ENCODE measurements at places on chromosomes 6 and 20.

GRCh38 chr20:35319871-35320197 is 27.6 kb upstream of the FAM83C start:
- DNase-seq: no peak

GRCh38 chr20:46720019-46720418 is 10.6 kb downstream of the SLC2A10 start:
- DNase-seq: no peak

DNA sequence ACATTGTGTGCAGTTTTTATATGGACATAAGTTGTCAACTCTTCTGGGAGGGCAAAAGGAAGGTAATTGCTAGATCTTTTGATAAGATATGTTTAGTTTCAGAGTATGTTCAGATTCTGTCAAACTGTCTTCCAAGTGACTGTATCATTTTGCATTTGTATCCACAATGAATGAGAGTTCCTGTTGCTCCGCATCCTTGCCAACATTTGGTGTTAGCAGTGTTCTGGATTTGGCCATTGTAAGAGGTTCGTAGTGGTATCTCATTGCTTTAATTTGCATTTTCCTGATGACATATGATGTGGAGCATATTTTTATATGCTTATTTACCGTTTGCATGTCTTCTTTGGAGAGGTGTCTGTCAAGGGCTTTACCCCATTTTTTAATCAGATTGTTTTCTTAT is 150.2 kb downstream of the CDKAL1 start:
- no peak for DNase-seq

DNA sequence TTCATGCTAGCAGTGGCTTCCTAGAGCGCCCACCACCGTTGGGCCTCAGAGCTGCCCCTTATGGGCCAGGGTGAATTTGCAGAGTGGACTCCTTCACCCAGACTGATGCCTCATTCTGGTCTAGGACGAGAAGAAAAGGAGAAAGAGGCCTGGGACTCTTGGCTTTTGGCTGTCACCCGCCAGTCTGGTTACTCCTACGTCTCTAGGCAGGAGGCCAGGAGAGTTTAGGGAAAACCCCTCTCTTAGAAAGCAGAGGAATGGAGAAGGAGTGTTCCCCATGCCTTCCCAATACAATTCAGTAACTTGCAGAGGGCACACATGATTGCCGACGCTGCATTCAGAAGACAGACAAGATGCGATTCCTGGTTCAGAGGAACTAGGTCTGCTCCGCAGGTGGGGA is 70.1 kb downstream of the CDC5L start:
- no peak for DNase-seq

GRCh38 chr6:50097966-50098640 is 48.4 kb upstream of the DEFB112 start:
- DNase-seq: no peak

DNA sequence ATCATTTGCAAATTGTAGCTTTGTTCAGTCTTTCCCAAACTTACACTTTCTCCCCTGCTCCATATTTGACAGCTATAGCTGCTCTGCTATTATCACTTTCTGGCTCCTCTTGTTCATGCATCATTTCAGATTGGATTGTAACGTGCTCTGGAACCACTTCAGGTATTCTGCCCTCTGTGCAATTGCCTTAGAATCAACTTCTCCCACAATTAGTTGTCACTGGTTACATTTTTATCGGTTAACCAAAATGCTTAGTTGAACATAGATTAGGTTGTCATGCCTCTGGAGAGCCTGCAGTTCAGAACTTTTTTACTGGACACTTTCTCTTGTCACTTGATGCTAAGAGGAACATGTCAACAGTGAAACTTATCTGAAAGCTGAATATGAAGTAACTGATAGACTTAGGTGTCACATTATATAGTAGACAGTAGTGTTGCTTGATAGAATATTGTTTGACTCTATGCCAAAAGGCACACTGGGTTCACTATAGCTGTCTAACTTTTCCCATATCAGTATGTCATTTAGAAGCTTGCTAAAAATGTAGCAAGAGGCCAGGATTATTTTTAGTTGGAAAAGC is 127.7 kb upstream of the PTPRK start:
- DNase-seq: no peak

GRCh38 chr6:142612956-142613355 is 311.1 kb downstream of the ADGRG6 start:
- no peak for DNase-seq

DNA sequence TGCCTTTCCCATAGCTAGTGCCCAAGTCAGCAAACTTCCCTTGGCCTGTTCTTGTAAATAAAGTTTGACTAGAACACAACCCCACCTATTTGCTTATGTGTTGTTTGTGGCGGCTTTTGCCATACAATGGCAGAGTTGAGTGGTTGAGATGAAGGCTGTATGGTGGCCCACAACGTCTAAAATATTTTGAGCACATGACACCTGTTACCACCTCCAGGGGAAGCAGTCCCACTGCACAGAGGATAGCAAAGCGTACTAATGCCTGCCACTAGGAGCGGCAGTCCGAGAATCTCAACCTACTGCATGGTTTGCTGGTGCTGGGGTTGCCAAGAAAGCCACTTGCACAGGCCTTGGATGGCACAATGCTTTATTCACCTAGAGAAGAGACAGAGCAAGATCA is 58.6 kb downstream of the TGM2 start:
- no peak for DNase-seq

DNA sequence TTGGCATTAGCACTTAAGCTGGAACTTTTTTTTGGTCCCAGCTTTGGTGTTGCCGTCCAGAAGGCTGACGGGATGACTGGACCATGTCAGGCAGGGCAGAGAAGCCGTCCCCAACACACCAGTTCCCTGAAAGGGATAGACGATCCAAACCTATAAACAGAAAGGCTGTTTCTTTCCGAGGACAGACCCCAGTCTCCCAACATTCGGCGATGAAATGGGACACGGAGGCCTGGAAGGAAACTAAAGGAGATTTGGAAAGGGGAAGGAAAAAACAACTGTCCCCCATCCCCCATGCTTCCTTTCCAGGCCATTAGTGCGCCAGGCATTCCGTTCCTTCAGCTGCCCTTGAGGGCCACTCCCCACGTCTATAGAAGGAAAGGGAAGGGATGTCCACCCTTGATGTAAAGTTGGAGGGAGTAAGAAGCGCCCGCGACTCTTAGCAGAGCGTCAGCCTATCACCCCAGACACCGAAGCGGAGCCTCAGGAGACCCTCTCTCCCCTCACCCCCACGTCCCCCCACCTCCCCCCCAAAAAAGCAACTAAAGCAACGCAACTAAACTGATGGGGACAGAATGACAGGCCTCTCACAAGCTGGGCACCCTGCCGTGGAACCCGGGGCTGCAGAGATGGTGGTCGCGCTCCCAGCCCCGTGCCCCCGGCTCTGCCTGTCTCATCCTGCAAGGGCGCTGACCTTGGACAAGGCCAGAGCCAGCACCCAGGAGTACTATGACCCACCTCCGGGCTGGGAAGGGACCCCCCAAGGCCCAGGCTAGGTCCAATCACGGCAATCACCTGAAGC is 638 bp downstream of the BLCAP start:
- DNase-seq: no peak

DNA sequence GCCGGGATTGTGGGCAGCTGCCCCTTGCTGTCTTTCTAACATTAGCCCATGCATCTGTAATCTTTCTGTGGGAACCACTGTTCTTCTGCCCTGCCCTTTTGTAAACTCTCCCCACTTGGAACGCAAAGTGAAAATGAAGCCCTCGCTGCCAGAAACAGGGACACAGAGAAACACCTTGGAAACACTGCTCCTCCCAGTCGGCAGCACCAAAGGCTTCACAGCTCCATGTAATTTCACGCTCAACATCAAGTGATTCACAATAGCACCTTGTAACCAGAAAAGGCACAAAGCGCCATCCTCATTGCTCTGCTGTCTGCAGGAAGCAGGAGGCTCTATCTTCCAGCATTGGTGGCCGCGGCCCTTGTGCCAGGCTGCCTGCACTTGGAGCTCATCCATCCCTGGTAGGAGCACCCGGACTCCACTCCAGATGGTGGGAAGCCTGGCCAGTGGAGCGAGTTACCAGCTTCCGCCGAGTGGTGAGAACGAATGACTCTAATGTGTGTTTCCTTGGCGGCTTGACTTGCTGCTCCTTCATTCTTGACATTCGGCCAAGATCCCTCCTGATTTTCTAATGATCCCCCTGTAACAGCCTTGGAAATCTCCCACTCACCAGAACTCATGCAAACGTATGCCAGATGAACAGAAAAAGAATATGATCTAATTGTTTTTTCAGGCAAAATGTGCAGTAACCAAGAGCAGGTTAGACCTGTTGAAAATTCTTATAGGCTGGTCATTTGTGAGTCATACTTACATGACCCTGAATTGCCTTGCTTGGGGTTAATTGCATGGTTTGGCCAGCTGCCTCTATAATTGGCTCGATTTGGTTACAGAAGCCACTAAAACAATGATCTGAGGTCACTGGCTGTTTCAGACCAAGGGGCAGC is 169.1 kb upstream of the CDYL start:
- no peak for DNase-seq
